ENCODE measurements at places on chromosomes 7 and 10.

DNA sequence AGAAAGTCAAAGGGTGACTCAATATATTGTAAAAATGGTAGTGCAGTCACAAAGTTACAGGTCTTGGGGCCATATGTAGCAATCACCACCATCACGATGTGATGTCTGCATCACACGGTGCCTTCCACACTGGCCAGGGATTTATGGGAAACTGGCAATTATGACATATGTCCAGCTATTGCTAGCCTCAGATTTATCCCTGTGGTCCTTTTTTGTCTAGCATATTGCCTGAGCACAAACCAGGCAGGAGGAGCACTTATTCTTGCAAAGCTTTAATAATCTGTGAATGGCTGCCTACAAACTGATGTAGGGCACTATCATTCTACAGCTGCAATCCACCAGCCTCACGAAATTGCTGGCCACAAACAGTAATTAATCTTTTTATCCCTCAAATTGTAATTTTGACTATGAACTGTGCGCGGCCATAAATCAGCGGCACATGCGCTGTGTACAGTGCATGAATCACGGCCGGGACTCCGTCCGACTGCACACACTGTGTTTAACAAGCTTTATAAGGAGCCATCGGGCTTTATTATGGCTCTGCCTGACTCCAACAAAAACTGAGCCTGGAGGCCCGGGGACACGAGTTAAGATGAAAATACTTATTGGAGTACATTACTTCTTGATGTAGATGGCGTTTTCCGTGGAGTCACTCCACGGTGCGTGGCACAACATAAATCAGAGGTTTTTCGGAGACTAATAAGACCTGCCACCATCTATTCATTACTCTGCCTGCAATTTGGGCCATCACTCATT lies 115.2 kb downstream of the EBF3 start:
- DNase-seq = no peak

DNA sequence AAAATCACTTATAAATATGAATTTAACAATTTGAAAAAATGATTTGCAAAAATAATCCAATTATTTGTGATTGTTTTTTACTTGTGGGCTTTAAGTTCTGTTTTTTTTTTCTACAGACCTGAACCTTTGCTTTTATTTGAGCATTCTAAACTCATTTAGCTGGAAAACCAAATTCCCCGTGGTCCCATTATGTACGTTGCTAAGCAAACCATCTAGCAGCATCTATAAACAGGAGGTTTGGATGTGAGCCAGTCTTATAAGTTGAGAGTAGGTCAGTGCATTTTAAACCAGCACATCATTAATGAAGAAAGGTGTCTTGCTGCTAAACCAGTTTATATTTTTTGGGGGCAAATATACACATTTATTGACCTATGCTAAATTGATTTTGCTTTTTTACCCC lies 77.3 kb downstream of the LRRN3 start:
- no peak for DNase-seq

- no peak for DNase-seq
Observed at GRCh38 chr10:33535866-33536265, 201.4 kb upstream of the NRP1 start.

DNA sequence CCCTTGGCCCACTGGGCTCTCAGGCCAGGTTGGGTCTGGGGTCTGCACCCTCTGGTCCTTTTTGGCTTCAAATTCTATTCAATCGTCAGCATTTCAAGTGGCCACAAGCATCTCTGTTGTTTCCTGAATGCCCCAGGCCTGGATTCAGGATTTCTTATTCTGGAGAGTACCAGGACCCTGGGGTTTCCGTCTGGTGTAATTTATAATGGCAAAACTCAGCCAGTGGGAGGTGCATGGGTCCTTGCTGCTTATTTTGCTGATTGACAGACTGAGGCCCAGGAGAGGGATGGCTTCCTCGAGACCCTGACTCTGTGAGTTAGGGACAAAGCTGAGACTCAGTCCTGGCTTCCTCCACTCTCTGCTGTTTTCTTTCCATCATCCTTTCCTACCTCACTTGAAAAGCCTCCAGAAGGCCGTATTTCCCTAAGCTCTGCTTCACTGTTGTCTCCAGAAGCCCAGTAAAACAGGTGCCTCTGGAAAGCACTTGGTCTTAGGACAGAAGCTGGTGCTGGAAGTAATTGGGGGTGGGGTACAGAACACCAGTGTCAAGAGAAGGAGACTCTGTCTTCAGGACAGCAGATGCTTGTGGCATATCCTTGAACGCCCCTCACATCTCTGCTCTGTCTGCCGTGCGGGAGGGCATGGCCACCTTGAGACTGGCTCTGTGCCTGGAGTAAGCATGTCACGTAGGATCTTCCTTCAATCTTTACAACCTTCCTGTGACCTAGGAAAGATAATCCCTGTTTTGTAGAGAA lies 39.4 kb upstream of the SH2D4B start:
- DNase-seq = no peak

DNA sequence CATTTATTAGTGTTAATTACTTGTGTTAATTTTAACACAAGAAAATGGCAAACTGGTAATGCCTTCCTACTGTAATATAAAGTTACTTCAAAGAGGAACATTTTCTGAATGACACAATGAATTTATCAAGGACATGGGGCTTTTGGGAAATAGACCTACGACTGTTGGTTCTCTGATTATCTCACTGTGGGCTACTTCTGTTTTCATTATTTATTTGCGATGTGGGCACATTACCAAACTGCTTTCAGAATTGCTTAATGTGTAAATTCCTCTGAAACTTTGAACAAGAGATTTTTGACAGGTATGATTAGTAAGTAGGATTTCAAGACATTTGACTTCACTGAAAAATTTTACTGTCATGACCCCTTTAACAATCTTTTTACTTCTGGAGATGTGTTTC lies 535.6 kb downstream of the CNTNAP2 start:
- peak; percentile 47 for DNase-seq

DNA sequence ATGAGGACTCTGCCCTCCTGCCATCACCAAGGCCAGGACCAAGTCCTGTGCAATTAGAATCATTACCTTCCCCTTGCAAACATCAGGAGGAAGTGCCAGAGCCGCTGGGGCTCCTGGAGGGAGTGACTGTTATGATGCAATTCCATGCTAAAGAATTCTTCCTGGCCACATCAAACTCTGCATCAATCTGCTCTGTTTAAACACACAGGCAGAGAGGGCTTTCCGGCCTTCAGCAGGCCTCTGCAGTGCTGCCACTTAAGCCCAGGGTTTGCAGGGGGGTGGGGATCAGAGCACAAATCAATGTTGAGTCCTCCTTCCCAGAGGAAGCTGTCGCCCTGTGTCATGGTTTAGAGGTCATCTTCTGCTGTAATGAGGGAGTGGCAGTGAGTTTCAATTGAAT lies 58.1 kb downstream of the CTBP2 start:
- DNase-seq = no peak

DNA sequence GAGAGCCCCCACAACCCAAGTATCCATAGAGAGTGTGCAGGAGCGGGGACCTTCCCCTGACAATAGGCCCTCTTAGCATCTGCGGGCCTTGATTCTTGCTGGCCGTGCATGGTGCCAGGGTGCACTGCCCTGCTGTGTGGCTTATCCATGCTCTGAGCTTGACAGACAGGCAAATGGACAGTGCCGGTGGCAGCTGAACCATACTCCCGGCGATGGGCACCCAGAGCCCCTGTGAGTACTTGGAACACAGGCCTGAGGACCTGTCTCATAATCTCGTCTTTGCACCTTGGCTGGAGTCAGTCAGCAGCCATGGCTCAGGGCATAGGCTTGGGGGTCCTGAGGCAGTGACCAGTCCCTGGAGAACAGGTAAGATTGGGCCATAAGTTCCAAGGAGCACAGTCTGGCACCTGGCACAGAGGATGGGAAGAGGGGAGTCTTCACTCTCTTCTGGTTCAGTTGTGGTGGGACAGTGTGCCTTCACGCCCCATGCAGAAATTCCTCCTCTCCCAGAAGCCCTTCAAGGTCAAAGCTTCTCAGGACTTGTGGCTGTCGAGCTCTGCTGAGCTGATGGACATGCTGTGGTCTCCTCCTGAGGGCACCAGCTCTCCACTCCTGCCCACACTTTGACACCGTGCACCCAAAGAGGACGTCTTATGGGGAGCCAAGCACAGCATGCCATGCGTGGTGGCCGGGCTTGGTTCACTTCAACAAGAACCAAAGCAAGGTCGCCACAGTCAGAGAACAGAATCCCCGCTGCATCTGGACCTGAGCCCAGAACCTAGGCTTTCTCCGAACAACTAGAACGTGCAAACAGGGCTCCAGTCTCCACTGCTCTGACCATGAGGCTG lies 59.4 kb upstream of the CAMK2B start:
- DNase-seq = no peak

DNA sequence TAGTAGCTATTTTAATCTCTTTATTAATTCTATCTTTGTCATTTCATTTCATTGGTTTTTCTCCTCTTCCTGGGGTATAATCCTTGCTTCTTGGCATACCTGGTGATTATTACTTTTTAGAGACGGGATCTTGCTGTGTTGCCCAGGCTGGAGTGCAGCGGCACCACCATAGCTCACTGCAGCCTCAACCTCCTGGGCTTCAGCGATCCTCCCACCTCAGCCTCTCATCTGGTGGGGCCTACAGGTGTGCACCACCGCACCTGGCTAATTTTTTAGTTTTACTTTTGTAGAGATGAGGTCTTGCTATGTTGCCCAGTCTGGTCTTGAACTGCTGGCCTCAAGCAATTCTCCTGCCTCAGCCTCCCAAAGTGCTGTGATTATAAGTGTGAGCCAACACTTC lies 22.0 kb upstream of the OCM2 start:
- DNase-seq = no peak

DNA sequence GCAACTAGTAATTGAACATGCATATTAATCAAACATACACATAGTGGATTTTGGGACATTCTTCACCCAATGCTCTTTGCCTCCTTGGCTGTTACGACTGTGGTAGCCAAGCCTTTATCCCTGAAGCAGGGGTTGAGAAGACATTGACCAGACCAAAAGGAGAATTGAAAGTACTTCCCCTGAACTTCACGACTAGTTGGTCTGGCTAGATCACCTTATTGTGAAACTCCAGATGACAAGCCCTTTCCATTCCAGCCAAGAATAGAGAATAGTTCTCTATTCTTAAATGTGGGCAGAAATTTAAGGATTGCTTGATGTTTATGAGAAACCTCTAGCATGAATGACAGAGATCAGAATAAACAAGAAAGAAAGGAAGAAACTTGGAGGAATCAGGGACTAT lies 97.0 kb downstream of the LRMDA start:
- DNase-seq = no peak

DNA sequence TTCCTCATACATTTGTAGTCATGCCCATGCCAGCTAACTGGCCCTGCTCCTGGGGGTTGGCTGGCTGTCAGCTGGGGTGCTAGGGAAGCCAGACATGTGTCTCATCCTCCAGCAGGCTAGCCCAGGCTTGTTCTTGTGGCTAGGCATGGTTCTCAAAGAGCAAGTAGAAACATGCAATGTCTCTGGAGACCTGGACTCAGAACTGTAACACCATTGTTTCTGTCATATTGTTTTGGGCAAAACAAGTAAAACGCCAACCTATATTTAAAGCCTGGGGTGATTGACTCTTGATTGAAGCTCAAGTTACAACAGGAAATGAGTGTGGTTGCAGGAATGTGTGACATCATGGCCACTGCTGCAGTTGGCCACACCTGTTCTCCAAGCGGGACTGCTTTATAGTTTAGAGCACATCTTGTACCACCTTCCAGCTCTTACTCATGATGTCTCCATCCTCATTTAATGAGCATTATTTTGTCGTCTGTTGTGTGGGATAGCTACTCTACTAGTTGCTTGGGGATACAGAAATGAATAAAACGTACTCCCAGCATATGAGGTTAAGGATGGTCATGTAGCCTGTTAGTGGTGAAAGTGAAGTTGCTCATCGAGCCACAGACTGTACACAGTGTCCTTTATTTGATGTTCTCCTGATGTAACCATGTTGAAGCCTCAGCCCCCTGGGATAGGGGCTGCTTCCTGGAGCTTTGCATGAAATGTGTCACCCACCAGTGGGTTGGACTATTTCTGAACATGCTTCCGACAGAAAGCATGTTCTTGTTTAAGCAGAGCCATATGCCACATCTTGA lies 168.4 kb downstream of the SORCS3 start:
- DNase-seq = no peak

- no peak for DNase-seq
Observed at GRCh38 chr7:132072165-132072564, 504.1 kb downstream of the PLXNA4 start.

GRCh38 chr10:3095373-3096139 lies 28.2 kb downstream of the PFKP start:
- DNase-seq = peak; percentile 98
